ENCODE measurements at places on chromosomes 3 and 15. TPM values are rescaled to one million over a fixed set of nuclear protein-coding genes. Genes with fewer than 3 reads are reported as not detected.

DNA sequence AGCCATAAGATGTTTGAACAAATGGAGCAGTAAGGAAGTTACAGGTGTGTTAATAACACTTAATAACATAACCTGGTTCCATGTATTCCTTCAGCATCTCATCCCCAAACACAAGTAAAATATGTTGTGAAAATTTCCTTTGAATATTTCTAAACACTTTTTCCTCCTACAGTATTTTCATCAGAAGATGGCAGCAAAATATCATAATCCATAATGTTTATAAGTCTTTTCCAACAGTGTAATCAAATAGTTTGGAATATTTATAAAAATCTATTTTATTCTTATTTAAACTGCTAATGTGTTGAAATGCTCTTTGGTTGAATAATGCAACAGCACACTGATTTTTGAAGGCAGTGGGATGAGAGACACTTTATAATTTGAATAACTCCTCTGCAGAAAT is 1020.5 kb downstream of the OTOL1 start:
- DNase-seq: no peak

- DNase-seq: peak; percentile 90
These were observed 141.9 kb downstream of the PGPEP1L start for GRCh38 chr15:98865397-98866339.

- no peak for DNase-seq
These were observed 151.5 kb downstream of the ALCAM start for GRCh38 chr3:105518203-105518602.

DNA sequence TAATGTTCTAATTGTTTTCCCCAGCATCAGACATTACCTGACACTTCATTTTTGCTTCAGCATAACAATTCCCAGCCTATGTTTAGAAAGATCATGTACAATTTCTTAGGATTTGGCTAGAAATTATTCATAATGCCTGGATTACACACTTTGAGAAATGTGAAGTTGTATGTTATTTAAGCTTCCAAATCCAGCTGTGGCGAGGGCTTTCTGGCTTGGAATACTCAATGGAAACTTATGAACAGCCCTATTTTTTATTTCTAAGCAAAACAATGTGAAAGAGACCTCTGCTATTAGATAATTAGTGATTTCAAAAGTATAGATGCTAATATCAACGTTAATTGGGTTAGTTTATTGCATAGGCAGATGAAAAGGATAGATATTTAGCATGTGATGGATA is 341.6 kb downstream of the ZNF385D start:
- DNase-seq: no peak

DNA sequence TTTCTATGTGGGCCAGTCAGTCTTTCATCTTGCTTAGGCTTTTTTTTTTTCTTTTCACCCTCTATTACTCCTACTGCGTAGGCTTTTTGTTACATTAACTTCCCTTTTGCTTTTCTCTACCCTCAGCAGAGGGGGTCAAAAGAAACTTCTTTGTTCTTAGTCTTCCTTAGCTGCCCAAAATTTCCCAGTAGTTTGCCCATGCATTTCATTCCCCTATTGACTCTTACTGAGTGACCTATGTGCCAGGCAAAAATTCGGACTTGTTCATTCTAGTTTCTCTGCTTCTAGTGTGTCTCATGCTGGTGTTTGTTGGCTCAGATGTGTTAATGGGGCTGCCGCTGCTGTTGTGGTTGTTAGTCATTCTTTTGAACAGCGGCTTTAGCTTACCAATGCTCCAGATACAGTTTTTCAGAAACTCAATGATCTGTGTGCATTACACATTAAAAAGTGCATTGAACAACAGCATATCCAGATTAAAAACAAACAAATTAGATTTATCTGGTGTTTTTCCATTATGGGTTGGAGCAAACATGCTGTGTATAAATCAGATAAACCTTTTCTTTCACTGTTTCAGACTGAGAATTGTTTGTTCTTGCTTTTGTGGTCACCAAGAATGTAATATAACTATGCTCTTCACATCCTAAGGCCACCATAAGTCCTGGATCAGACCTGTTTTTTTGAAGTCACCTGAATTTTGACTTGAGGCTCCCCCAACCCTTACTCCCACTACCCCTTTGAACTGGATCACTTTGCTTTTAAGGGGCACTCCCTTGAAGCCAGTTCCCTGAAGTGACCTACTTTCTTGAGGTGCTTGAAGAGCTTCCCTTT is 43.1 kb downstream of the PDE8A start:
- no peak for DNase-seq

DNA sequence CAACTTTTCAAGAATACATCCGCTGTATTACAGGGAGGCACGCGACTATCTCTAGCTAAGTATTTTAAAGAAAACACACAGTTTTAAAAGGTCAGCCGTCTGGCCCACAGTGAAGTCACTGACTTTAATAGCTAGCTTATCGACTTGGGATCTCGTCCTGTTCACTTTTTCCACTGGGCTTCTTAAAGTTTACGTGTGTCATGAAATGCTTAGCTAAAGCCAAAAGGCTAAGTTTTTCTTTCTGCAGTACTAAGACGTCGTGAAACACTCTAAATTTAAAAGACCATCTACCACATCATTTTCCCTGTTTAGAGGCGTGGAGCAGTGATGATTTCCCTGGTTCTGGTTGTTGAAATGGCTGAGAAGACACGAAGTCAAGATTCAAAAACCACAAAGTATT is 27.1 kb downstream of the LRIG1 start:
- DNase-seq: no peak

GRCh38 chr3:126118591-126118990 is 34.7 kb upstream of the SLC41A3 start:
- peak; percentile 69 for DNase-seq

GRCh38 chr3:170244576-170244975 is 22.4 kb downstream of the PRKCI start:
- DNase-seq: no peak

GRCh38 chr3:53235545-53235944 is 20.3 kb downstream of the TKT start:
- DNase-seq: no peak

DNA sequence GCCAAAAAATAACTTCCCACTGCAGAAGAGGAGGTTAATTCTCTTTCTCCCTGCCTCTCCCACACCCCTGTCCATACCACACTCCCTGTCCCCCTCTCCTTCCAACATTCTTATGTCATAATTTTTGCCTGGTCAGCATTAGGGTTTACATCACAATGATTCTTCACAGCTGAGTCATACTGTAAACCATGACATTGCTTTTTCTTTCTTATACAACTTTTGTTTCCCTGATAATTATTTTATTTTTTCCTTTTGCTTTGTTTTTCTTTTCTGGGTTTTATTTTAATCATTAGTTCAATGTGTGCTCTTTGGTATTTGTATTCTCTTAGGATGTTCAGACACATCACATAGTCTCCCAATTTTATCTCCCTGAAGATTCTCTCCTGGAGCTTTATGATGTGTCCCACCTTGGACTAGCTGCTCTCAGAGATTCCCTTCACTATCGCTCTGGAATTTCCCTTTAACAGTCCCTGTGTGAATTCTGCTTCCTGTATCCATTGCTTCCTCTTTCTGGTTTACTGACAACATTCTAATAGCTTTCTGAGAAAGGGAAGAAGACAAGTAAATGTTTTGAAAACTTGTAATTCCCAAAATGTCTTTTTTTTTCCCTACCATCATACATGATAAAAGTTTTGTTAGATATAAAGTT is 70.7 kb downstream of the SOX2 start:
- no peak for DNase-seq

- DNase-seq: no peak
These were observed 57.2 kb upstream of the SMAD6 start for GRCh38 chr15:66644869-66645268.

DNA sequence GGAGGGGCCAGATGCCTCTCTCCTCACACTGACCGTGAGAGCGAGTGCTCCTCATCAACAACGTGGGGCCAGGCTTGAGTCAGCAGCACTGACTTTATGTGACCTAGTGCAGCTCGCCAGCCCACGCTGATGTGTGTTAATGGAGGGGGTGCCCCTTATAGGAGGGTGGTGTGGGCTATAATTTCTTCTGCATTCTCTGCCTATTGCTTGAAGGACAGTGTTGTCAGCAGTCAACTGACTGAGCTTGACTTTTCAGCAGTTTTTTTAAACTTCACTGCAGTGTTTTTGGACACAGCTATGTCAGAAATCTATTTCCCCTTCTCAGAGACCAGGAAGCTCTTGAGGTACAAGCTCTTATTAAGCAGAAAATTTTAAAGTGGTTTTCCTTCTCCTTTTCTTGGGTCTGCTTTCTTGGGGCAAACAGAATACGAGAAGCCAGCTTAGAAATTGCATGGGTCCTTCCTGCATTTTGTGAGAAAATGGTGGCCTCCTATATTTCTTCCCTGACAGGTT is 304.8 kb upstream of the CTDSPL start:
- DNase-seq: no peak

- no peak for DNase-seq
These were observed 476.9 kb downstream of the SQOR start for GRCh38 chr15:46111730-46112129.

- no peak for DNase-seq
These were observed 189.2 kb downstream of the RSL24D1 start for GRCh38 chr15:55007561-55007960.

GRCh38 chr3:167675848-167676247 is 22.1 kb upstream of the WDR49 start:
- no peak for DNase-seq

GRCh38 chr3:136672457-136672856 is 79.7 kb downstream of the STAG1 start:
- DNase-seq: no peak

- no peak for DNase-seq
These were observed 68.0 kb downstream of the FNDC3B start for GRCh38 chr3:172107403-172107802.

DNA sequence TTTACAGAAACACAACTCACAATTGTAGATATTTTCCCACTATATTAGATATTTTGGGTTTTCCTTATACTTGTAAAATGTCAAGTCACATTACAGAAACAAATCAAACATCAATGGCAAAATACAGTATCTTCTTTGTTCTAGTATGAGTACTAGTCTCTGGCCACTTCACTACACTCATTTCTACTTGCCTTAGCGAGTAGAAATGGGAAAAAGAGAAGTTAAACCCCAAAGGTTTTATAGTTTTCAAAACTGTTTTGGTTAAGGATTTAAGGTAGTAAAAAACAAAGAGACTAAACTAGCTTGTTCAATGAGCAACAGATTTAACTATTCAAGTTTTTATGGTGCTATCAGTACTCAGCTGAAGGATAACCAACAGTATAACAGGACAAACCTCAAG is 81.7 kb downstream of the BTD start:
- DNase-seq: no peak

GRCh38 chr15:68431792-68432401 is at the start of gene ITGA11:
TSS of gene ITGA11 (minus strand) at chr15:68432163. CDS start at chr15:68432066, 97 bp downstream.
- DNase-seq: no peak

DNA sequence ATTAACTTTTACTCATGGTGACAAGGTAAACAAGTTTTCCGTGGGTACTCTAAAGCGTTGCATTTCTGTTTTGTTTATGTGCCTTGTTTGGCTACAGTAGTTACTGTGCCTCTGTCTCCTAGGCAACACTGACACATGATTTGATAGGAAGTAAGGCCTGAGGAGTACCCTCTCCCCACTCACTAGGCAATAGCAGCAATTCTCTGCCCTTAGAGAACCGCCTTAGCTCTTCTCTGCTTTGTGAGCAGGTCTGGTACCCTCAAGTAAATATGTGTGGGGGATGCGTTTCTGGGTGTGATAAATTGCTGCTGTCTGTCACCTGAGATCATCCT is at the start of gene IL5RA:
Gene IL5RA (minus strand): TSS at position 76 of the 332 bp plus-strand sequence. CDS start 5,390 bp downstream, outside the sequence.
- no peak for DNase-seq

GRCh38 chr3:159234306-159234705 is 432.5 kb downstream of the MFSD1 start:
- DNase-seq: no peak

DNA sequence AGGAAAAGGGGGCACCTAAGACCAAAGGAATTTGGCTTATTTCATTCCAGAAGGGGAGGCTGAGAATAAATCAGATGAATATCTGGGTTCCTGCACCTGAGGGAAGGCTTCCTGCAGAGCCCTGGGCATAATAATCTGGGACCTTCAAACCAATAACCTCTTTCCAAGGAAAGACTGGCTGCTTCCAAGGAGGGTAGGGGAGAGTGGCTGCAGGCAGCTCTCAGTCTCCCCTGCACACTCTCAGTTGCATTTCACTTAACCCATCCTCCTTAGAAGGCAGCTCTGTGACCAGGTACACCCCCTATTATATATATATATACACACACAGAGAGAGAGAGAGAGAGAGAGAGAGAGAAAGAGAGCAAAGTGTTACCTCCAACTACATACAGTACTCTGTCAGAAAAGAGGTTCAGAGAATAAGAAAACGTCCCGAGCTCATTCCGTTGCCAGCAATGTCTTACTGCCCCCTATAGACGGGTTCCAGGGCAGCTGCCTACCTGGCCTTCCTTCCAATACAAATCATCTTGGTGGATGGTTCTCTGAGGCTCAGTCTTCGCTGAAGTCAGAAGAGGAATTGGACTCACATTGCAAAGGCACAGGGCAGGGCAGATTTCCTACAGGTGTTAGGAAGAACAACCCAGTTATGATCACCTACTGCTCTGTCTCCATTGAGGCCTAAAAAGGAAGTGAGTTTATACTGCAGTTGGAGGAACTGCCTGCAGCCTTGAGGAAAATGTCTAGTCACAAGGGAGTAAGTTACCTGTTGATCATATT is 26.1 kb downstream of the CAPN3 start:
- DNase-seq: no peak

GRCh38 chr3:50100386-50100785 is 11.7 kb downstream of the RBM5 start:
- no peak for DNase-seq

GRCh38 chr3:182606905-182607504 is 186.3 kb upstream of the ATP11B start:
- DNase-seq: no peak

GRCh38 chr3:3015185-3016089 is 94.7 kb downstream of the IL5RA start:
- no peak for DNase-seq

TGM4 gene
- not detected for total RNA-seq

C3orf49 gene
- not detected for total RNA-seq

AGBL1 gene
- total RNA-seq: 0.19 TPM

HESX1 gene
- 0.57 TPM for total RNA-seq

CFAP91 gene
- 0.57 TPM for total RNA-seq

C3orf62 gene
- total RNA-seq: 2.9 TPM

CSTA gene
- total RNA-seq: 2.0 TPM

TM4SF1 gene
- 84.7 TPM for total RNA-seq

ADGRG7 gene
- total RNA-seq: 0.13 TPM

ESYT3 gene
- 2.4 TPM for total RNA-seq

SPTBN5 gene
- 2.4 TPM for total RNA-seq

GOLGA8J gene
- not detected for total RNA-seq

Measured in cardiac septum (tissue), 1 donor.